ENCODE measurements at places on chromosomes 7 and 10. TPM values are rescaled to one million over a fixed set of nuclear protein-coding genes. Genes with fewer than 3 reads are reported as not detected.

FAM13C gene
- total RNA-seq = 2.1 TPM

EPHA1 gene
- 27.3 TPM for total RNA-seq

ARHGAP22 gene
- 24.9 TPM for total RNA-seq

NKX2-3 gene
- not detected for total RNA-seq

OR9A2 gene
- total RNA-seq = not detected

SYT15B gene
- not detected for total RNA-seq

PHYHIPL gene
- total RNA-seq = 0.07 TPM

SPDYE1 gene
- not detected for total RNA-seq

RBP3 gene
- total RNA-seq = not detected

ASZ1 gene
- not detected for total RNA-seq

RBM17 gene
- total RNA-seq = 130 TPM

SEMA3C gene
- total RNA-seq = 322 TPM

SCART1 gene
- total RNA-seq = 5.0 TPM

OR2A42 gene
- not detected for total RNA-seq

DGKI gene
- 0.29 TPM for total RNA-seq

All from mammary epithelial cell (primary cell).